ENCODE measurements at places on chromosomes 2 and 18.

- DNase-seq, result no peak
Observed at GRCh38 chr2:75321599-75321922, 122.2 kb upstream of the TACR1 start.

DNA sequence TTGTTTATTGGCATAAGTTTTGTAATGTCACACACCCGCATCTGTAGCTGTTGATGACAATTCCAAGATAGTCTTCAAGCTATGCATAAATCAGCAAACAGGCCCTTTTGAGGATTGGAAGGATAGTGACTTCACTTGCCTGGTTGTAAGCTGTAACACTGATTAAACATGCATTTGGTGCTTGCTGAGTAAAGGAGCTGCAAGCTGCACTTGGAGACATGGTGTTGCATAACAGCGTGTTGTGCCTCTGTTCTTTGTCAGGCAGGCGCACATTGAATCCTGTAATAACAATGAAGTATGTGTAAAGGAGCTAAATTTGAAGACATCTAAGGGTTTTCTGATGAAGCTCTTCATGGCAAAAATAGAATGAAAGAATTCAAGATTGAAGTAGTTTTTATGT is 68.7 kb upstream of the TTC27 start:
- DNase-seq, result no peak

DNA sequence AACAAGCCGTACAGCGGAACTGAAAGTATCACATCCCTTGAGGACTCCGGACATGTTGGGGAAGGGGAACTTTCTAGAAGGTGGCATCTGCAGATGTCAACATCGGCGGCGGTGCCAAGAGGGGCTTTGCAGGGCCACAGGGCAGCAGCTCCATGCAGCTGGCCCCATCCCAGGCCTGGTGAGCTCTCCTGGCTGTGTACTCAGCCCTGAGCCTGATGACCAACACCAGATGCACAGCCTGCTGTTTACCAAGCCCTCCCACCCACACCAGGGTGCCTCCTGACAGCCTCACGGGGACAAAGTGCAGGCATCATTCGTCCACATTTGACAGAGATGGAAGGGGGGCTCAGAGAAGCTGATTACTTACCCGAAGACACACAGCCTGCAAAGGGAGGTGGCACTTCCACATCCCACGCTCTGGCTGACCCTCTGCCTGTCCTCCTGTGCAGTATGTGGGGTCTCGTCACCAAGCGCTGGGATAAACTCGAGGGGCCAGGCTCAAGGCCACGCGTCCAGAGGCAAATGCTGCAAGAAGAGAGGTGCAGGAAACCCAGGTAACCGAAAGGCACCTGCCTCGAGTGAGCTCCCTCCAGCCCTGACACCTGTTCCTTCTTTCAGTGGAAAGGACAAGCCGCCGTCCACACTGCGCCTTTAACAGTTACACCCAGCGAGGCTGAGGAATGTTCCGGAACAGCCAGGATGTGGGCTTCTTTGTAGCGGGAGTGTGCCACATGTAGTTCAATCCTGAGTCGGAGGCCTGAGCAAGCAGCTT is 69.0 kb upstream of the ASAP2 start:
- DNase-seq, result peak; percentile 70

GRCh38 chr2:111057045-111057444 is 63.7 kb upstream of the BCL2L11 start:
- DNase-seq, result no peak

DNA sequence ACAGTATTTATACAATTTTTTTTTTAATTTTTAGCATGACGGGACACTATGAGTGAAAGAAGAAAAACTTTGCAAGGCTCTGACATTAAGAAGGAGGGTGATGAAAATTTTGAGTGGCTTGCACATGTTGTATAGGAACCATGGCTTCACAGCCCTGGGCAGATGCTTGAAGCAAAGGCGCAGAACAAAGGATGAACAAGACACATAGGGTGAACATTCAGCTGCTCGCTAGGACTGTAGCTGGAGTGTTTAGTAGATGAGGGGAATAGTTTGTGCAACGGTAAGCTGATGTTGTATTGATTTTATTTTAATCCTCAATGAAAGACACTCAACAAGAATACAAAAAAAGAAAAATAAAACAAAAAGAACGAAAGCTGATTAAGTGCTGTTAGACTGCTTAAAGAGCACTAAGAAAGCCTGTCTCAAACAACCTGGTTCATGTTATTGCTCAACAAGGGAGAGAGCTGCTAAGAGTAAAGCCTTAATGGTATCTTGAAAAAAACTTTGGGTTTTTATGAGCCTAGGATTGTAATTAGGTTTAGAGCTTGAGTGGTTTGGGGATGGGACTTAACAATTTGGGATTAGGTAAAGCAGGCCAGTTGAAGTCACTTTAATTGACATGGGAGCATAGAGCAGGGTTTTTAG is 41.2 kb upstream of the GCFC2 start:
- no peak for DNase-seq

DNA sequence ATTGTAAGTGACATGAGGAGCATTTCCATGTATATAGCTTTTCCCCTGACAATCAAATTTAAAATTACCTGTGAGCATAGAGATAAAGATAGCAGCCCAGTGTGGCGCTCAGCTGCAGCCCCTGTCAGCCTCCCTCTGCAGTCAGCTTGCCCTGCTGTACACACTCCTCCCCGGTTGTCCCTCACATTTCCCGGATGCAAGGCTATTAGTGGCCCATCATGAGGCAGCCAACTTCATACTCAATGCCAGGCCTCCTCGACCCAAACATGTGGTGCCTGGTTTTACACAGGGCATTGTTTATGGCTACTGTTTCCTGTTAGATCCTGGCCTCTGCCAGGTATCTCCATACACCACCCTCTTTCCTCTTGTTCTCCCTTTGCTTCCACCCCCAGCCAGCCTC is 116.1 kb upstream of the SH3BP4 start:
- no peak for DNase-seq

- peak; percentile 57 for DNase-seq
Observed at GRCh38 chr2:127437781-127438726, 19.8 kb downstream of the PROC start.

DNA sequence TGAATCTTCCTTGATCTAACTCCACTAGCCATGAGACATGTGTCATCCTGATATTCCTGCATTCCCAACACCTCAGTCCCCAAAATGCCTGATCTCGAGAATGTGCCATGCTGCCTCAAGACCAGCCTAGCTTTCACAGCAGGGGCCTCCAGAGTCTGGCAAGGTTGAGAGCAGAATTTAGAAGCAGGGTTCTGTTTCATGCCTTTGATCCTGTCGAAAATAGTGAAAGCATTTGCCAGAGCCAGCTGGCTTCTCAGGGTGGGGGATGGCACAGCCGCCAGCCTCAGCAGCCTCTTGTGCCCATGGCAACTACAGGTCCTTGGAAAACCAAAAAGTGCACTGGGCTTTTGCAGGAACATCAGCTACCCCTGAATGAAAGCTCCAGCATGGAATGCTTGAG is 143.5 kb downstream of the RTN4 start:
- no peak for DNase-seq

- no peak for DNase-seq
Observed at GRCh38 chr18:48390641-48391040, 18.5 kb downstream of the ZBTB7C start.

DNA sequence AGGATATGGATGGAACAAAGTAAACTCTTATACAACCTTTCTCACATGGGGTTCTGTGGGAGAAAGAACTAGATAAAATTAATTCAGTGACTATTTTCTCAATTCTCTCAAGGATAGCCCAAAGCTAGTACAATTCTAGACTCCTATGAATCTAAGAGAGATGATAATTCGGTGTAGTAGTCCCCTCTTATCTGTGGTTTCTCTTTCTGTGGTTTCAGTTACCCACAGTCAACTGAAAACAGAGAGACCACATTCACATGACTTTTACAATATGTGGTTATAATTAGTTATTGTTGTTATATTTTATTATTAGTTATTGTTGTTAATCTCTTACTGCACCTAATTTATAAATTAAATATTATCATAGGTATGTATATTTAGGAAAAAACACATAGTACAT is 53.5 kb upstream of the C2orf15 start:
- DNase-seq, result no peak

DNA sequence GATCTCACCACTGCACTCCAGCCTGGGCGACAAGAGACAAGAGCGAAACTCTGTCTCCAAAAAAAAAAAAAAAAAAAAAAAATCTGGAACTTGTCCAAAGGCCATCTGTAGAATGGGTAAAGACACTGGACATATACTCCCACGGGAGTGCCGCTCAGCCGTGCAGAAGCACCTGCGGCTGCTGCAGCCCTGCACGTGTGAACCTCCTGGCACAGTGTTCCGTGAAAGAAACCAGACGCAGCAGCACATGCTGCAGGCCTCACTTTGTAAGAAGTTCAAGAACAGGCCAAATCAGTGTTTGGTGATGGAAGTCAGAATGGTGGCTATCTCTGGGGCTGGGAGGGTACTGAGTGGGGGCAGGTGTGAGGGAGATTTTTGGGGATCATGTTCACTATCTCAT is 6.5 kb downstream of the CHRND start:
- DNase-seq, result no peak

DNA sequence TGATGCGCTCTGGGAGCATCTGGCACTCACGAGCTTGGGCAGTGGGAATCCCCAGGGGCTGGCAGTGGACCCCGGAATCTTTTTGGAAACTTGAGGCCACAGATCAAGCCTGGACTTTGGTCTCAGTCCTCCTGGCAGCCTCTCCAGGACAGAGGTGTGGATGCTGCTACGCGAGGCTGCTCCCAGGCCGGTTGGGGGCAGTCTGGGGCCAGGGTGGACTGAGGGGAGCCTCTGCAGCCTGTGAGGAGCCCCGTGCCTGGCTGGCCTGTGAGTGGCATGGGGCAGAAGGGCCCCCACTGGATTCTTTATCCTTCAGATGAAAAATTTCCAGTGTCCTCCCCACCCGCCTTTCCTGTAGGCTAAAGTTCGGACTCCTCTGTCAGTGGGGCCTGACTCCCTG is 12.7 kb upstream of the DES start:
- no peak for DNase-seq

- DNase-seq, result no peak
Observed at GRCh38 chr2:98787700-98788099, 56.8 kb upstream of the MGAT4A start.

- peak; percentile 43 for DNase-seq
Observed at GRCh38 chr18:49169037-49169521, 218.3 kb upstream of the SMAD7 start.

- no peak for DNase-seq
Observed at GRCh38 chr2:160731856-160732255, 238.2 kb upstream of the RBMS1 start.

DNA sequence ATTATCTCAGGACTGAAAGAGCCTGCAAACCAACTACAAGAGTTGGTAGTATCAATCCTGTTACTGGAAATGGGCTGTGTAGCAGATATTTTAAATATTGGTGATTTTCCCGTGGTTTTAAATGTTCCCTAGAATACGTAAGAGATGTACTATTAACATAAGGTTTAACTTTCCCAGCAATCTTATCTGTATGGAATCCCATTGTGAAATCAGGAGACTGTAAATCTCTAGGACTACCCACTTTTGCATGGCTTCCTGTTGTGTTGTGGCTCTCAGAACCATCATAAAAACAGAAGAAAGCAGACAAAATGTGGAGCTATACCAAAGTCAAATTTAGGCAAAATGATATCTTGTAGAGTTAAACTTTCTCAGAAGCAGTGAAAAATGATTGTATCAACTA is 641.5 kb upstream of the SETBP1 start:
- DNase-seq, result no peak

GRCh38 chr2:30272286-30272685 is 41.0 kb downstream of the LBH start:
- DNase-seq, result no peak

- DNase-seq, result no peak
Observed at GRCh38 chr18:26470011-26470637, 78.2 kb downstream of the KCTD1 start.

GRCh38 chr2:235806986-235807750 is 313.3 kb downstream of the AGAP1 start:
- no peak for DNase-seq

DNA sequence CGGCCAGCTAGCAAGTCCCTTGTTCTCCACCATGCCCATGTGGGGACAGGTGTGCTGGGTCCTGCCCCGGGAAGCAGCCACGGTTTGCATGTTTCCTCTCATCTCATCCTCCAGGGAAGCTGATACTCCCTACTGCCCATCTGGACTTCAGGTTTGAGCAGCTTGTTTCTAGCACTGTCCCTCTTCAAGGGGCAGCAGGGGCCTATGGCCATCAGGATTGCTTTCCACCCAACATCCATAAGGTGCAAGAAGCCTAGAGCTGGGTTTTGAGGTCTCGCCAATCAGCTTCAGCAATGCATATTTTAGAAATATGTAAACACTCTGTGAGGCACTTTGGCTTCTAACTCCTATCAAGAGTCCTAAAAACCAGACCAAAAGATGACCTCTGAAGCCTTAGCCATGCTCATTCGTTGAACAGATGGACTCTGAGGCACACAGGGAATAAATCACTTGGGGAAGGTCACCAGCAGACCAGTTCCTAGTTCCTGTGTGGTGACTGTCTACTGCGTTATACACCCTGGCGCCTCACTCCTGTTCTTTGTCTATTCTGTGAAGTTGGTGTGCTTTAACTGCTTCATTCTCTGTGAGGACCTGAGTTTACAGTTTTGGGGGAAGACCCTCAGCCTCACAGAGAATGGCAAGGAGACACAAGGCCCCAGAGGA is 192.6 kb upstream of the TWIST2 start:
- DNase-seq, result no peak

DNA sequence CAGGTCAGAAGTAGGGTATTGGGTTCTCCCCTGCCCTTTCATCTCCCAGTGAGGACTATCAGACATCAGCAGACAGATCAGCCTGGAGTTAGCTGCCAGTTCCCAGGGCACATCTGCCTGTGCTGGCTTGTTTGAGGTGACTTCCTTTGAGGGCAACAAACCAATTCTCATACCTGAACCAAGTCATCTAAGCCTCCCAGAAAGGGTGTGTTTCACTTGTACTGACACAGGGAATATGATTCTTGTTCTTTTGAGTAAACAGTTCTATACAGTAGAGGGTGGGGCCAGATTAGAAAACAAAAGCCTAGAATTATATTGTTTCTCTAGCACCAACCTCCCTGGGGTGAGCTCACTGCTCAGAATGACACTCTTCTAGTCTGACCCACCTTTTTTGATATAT is 591.9 kb downstream of the SLC4A3 start:
- DNase-seq, result peak; percentile 6

GRCh38 chr2:26382564-26382963 is 19.2 kb upstream of the DRC1 start:
- no peak for DNase-seq

- no peak for DNase-seq
Observed at GRCh38 chr2:133937669-133938068, 316.2 kb upstream of the MGAT5 start.

DNA sequence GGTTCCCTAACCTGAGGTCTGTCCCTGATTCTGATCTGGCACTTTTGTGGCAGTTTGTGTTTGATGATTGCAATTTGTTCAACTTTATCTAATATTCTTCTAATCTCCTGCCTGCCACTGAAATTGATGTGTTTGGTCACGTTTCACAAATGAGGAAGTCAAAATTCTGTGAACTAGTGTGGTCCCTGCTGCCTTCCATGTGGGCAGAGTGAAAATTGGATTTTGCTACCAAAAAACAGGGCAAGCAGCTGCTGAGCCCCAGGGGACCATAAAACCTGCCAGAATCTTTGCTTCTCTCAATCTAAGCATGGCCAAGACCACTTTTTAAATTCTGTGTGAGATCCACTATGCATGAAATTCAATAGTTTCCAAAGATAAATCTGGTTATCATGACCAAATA is 195.5 kb upstream of the CYRIA start:
- no peak for DNase-seq

Measured in mucosa of descending colon (tissue), 3 donors.